ENCODE measurements at places on chromosomes 3 and 15.

DNA sequence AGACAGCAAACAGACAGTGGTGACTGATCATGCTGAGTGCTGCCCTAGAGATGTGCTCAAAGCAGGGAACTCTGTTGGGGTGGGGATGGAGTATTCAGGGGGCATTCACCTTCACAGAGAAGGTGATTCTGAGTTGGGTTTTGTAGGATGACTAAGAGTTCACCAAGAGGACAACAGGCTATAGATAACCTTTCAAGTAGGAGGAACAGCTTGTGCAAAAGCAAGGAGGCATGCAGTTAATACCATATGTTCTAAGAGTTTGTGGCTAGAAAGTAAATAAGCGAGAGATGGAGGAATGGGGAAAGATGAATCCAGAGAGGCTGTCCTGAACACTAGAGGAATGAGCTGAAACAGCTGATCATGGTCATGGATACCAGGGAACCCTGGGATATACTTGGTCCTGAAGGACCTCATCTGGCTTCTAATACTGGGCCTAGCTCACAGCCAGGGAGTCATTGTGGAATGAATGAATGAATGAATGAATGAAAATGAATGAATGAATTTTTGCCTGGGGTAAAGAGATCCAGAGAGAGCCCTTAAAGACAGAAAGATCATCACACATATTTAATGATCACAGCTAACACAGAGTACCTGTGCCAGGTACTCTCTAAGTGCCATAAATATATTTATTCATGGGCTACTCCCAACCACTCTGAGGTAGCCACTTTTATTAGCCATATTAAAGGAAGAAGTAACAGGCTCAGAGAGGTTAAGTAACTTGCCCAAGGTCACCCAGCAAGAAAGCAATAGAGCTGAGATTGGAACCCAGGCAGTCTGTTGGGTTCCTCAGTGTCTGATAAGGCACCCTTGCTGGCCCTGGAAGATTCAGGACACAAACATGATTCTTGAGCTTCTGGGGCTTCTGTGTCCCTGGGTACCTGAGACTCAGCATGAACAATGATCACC is 22.0 kb downstream of the SMAD6 start:
- no peak for DNase-seq

DNA sequence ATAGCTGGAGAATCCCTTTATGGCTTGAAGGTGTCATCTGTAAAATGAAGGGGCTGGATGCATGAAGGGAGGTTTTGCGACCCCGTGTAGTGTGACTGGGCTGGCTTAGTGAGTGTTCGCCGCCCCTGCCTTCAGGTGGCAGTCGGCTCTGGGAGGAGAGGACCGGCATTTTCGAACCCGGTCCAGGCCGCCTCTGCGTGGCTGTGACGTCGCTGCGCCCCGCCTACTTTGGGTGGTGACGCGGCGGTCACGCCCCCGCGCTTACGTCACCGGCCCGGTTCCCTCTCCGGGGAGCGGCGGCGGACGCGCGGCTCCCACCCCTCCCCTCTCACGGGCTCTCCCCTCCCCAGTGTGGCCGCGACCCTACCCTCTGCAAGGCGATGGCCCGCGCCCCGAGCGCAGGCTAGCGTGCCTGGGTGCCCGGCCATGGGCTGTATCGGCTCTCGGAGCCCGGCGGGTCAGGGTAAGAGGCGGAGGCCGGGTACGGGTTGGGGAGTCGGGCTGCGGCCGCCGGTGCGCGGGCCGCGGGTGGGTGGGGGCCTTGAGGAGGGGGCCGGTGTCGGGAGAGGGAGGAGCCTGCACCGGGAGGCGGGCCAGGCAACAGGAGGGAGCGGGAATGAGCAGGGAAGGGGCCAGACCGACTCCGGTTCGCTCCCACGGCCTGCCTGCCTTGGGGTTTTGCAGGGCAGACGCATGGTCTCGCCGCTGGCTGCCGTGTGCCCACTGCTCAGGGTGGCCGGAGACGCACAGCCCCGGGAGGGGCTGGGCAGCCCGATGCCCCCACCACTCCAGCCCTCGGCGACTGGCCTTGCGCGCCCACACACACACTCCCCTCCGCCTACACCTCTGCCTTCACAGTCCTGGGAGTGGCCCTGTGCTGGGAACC is 1.5 kb upstream of the FAM131A start:
- no peak for DNase-seq

DNA sequence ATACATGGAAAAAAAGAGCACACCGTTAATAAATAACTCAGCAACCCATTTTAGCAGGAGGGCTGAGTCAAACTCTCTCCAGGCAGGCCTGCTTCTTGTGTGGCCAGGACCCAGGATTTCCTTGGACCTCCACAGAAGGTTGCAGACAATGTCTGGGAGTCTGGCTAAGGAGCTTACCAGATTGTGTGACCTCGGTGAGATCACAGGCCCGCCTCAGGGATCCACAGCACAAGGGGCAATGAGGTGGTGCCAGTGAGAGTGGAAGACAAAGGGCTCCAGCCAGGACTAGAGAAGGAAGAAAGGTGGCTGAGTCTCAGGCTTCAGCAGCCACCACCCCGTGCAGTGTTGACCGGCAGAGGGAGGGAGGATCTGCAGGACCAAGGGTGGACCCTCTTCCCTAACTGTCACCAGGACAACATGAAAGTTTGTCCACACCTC is 32.2 kb upstream of the SEC22A start:
- no peak for DNase-seq

DNA sequence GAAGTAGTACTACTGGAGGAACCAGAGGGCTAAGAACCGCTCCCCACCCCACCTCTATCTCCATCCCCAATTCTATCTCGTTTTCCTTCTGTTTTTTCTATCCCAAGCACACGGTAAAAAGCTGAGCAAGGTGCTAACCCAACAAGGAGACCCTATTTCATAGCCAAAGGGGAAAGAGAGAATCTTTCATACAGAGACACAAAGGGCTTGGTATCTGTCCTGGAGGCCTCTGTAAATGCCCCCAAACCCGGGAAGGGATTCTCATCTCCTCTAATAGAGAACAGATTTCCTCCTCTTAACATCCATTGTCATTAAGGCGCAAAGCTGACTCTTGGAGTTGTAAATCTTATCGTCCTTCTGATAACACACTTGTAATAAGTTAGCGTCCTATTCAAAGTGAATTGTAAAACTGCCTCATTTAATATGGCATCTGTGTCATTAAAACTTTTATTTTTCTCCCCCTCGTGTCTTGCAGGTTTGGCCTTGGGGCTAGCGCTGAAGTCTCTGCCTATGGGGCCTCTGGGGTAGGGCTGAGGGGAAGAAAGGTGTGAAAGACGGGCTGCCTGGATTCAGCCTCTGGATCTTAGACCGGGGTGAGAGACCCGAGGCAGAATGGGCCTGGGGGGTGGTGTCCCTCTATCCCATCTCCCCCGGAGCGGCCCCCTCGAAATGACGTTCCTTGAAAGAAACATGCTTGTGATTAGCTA is 12.1 kb downstream of the NR2F2 start:
- no peak for DNase-seq

- no peak for DNase-seq
These were observed 7.1 kb downstream of the TJP1 start for GRCh38 chr15:29815000-29815710.

Measured in HS-5 (cell line).